Thymus (tissue), 14 donors: ENCODE measurements at places on chromosomes 6 and 20. TPM values are rescaled to one million over a fixed set of nuclear protein-coding genes. Genes with fewer than 3 reads are reported as not detected.

- DNase-seq = no peak
- peaks cover 34% of the 10 kb centered on the region for H3K36me3 ChIP-seq
- H3K27ac ChIP-seq = no peak overlapping the region
Measured at GRCh38 chr6:118574051-118574865, 26.2 kb downstream of the PLN start.

DNA sequence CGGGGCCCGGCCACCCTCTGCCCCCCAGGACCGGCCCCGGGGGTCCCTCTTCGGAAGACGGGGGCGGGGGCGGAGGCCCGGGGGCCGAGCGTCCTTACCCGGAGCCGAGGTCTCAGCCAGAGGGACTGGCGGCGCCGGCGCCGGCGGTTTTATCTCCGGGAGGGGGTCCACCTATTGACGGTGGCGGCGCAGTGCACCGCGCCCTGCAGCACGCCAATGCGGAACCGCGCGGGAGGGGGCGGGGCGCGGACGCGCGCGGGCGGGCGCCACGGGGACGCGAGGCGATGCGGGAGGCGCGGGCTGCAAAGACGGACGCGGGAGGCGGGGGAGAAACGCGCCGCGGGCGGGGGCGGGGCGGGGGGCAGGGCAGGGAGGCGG is at the start of gene EEF1A2:
EEF1A2 (minus strand) TSS at position 124 of the 378 bp plus-strand sequence. CDS start 1,320 bp downstream, outside the sequence.
- H3K4me1 ChIP-seq = no peaks in the 10 kb centered on the region
- peaks cover 49% of the 10 kb centered on the region for H3K27me3 ChIP-seq
- peak within 1 kb of the TSS; percentile 40 for H3K4me3 ChIP-seq
- H3K27ac ChIP-seq = no peak within 1 kb of the TSS
- no peaks in the 10 kb centered on the region for H3K36me3 ChIP-seq

GRCh38 chr6:109484122-109484521 is 1.1 kb upstream of the ZBTB24 start:
- no peak for DNase-seq
- no peak overlapping the region for H3K4me3 ChIP-seq
- no peak overlapping the region for H3K27ac ChIP-seq
- peaks cover 30% of the 10 kb centered on the region for H3K4me1 ChIP-seq

DNA sequence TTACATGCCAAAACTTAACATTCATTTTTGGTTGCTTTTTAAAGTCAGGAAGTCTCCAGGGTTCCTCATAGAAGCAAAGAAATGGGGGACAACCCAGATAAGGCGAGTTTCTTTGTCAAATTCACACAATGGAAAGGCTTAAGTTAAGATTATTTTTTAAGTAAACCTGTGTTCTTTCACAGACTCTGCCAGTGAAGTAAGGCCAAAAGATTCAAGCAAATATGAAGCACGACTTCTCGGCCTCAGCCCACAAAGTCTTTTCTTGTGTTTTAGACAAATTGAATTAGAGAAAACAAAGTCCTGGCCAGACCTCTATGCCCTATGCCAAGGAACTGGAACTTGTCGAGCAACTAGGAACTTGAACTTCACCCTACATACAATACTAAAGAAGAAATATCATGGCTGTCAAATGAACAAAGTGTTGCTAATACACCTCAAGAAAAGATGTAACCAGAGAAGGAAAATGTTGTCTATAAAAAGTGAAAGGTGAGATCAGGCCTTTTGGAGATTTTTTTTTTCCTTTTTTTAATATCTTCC is 540.0 kb upstream of the JARID2 start:
- peaks cover 36% of the 10 kb centered on the region for H3K4me1 ChIP-seq
- H3K27me3 ChIP-seq = no peaks in the 10 kb centered on the region
- no peak overlapping the region for H3K4me3 ChIP-seq
- no peak overlapping the region for H3K27ac ChIP-seq
- no peaks in the 10 kb centered on the region for H3K36me3 ChIP-seq
- no peak for DNase-seq

DNA sequence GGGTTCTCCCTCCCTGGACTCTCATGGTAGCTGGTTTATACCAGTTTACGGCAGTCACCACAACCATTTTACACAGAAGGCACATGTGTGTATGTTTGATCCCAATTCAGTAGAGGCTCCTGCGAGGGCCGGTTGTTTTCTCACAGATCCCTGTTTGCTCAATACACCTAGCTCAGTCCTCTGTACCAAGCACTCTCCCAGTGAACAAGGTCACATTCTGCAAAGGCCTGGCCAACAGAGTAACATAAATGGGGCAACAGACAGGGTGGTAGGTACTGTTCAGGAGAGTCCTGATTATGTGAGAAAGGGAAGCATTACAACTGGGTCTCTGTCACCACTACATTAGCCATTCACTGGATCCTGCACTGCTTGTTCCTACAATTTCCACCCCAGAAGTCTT is 84.4 kb downstream of the ELOVL5 start:
- no peak for DNase-seq
- no peak overlapping the region for H3K4me3 ChIP-seq
- no peak overlapping the region for H3K27ac ChIP-seq
- H3K36me3 ChIP-seq = peaks cover 57% of the 10 kb centered on the region
- H3K4me1 ChIP-seq = no peaks in the 10 kb centered on the region

DNA sequence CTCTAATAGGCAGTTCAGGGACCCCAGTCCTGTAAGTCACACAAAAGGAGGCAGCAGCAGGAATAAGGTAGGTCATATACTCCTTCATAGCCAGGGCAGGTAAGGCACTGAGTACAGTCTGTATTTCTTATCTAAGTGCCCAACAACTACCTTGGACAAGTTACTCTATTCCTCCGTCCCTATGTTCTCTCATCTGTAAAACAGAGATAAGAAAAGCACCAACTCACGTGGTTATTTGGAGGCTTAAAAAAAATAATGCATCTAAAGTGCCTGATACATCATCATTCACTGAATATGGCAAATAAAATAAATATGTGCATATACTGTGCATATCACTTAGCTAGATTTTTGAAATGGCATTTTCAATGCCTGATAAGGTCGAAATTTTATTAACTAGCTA is 298.1 kb upstream of the CDYL start:
- H3K36me3 ChIP-seq = no peaks in the 10 kb centered on the region
- DNase-seq = no peak
- H3K27me3 ChIP-seq = no peaks in the 10 kb centered on the region

GRCh38 chr20:50819349-50819748 is 24.5 kb downstream of the BCAS4 start:
- H3K4me1 ChIP-seq = peaks cover 22% of the 10 kb centered on the region
- no peak overlapping the region for H3K4me3 ChIP-seq
- H3K27ac ChIP-seq = no peak overlapping the region

- no peak for DNase-seq
- no peak overlapping the region for H3K4me3 ChIP-seq
- H3K4me1 ChIP-seq = no peaks in the 10 kb centered on the region
- no peaks in the 10 kb centered on the region for H3K36me3 ChIP-seq
Measured at GRCh38 chr6:71126506-71126905, 162.1 kb upstream of the OGFRL1 start.

NOL7 gene
- 62.5 TPM for total RNA-seq

CRISP3 gene
- total RNA-seq = 1.1 TPM
